ENCODE measurements at places on chromosomes 6 and 20. TPM values are rescaled to one million over a fixed set of nuclear protein-coding genes. Genes with fewer than 3 reads are reported as not detected.

GRCh38 chr6:136171231-136171630 lies 78.9 kb downstream of the MTFR2 start:
- no peak for DNase-seq

DNA sequence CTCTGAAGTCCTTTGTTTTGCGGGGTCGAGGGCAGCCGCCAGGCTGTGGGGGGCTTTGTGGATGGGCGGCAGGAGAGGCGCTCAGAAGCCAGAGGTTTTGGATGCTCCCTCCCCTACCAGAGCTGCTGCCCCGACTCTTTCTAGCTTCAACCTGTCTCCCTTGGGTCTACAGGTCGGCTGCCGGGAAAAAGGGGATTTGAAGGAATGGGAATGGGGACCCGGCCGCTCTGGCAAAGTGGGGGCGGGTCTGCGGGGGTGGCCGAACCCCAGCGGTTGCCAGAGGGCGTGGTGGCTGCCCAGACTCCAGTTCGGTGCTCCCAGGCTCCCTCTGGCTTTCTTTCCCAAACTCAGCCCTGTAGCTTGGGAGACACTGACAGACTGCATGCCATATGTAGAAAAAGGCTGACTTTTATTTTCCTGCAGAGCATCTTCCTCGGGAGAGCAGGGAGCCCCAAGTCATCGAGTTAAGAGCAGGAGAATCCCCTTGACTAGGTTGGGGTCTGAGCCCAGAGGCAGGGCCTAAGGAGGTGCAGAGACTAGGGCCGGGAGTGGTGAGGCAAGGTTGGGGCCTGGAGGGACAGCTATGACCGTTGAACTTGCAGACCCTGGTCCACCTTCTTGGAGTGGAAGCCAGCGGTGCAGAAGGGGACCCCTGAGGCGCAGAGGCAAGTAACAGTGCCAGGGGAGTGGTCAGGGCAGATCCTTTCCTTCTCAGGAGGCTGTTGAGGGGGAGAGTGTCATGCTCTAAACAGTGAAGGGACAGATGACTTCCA lies 1.4 kb upstream of the PPP1R18 start:
- no peak for DNase-seq

DNA sequence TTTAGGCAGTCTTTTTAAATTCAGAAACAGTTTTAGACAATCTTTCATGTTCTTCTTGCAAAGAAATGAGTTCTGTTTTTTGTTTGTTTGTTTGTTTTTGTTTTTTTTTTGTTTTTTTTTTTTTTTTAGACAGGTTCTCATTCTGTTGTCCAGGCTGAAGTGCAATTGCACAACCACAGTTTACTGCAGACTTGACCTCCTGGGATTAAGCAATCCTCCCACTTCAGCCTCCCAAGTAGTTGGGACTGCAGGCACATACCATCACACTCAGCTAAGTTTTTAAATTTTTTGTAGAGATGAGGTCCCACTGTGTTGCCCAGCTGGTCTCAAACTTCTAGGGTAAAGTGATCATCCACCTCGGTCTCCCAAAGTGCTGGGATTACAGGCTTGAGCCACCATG lies 96.2 kb downstream of the OTOR start:
- no peak for DNase-seq

- no peak for DNase-seq
Measured at GRCh38 chr6:15819226-15819625, 156.4 kb upstream of the DTNBP1 start.

DNA sequence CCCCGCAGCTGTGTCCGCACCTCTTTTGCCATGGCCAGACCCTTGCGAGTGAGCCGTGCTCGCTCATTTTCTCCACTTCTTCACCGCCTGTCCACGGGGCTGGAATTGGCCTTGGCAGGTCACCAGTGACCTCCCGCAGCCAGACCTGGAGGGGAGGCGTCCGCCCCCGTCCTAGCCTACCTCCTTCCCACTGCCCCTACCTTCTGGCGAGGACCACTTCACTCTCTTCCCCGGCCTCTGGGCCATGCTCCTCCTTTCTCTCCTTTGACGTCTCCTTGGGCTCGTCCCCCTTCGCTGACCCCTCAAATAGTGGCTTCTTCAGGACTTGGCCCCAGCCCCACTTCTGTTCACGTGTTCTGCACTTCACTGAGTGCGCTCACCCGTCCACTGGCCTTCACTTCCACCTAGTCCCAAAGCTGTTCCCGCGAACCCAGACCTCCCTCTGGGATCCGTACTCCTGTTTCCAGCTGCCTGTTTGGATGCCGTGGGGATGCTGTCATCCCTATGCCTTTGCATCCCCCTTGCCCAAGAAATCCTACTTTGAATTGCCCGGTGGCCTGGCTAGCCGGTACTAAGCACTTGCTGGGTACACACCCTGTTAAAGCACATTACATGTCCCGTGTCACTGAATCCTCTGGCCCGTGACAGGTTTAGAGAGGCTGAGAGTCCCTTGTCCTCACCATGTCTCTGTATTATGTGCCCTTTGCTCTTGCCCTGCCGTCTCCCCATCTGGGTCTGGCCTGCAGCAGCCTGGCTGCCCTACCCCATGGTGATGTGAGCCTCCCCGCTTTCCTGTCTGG lies 33.0 kb downstream of the SPATA2 start:
- DNase-seq, result no peak

- DNase-seq, result no peak
Measured at GRCh38 chr6:7631466-7631865, 41.5 kb downstream of the SNRNP48 start.

GRCh38 chr6:20604159-20604558 lies 69.9 kb downstream of the CDKAL1 start:
- no peak for DNase-seq

GRCh38 chr20:54355631-54356280 lies 119.6 kb upstream of the DOK5 start:
- no peak for DNase-seq

DNA sequence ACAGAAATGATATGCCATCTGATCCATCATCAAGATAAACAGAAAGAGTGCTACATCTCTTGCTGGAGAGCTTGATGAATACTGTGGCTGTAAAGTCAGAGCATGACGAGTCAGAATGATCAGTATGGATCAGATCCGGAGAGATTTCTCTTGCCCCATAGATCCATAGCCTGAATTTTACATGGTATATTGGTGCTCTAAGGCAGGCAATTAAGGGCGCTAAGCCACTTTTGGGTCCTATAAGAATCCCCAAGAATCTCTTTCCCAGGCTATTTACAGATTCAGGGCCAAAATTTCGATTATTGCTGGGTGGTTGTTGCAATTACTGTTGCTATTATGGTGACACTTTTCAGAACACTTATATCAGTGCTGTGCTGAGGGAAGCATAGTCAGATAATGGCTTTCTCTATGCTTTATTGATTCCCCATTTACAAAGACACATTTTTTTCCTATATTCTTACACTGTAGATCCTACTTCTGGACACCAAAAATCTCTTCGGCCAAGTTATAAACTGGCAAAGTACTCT lies 94.4 kb downstream of the ADGRB3 start:
- DNase-seq, result no peak

DNA sequence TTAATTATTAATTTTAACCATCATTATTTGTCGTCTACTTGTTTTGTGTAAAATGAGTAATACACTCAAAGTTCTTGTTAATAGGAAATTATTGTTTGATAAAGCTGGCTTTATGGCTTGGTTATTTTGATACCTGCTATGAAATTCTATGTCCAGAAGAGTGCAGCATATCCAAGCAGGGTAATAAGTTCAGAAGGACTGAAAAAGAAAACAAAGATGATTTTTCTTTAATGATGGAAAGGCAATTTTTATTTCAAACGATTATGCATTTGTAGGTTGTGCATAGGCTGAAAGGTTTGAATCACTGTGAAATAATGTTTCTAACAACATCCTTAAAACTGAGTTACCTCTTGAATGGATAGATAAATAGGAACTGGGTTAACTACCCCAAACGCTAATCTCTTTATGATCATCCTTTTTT lies 1.4 kb upstream of the MAN1A1 start:
- DNase-seq, result no peak

GRCh38 chr6:33815854-33816253 lies 12.1 kb upstream of the MLN start:
- no peak for DNase-seq

GRCh38 chr6:167345348-167345747 lies 20.5 kb downstream of the TTLL2 start:
- no peak for DNase-seq

SIRPG gene
- not detected for total RNA-seq

PLCB4 gene
- total RNA-seq, result not detected

KCNQ5 gene
- total RNA-seq, result 10.1 TPM

CAP2 gene
- not detected for total RNA-seq

HLA-DRB5 gene
- 196 TPM for total RNA-seq

PRL gene
- total RNA-seq, result not detected

All from activated B cell treated with CpG ODN at 0.5 μM for 24 hours (primary cell).